Activated CD8-positive, alpha-beta memory T cell treated with anti-CD3 and anti-CD28 coated beads for 4 hours (primary cell): ENCODE measurements at places on chromosomes 6 and 20.

- no peak for DNase-seq
Observed at GRCh38 chr6:15230827-15231226, 15.0 kb upstream of the JARID2 start.

DNA sequence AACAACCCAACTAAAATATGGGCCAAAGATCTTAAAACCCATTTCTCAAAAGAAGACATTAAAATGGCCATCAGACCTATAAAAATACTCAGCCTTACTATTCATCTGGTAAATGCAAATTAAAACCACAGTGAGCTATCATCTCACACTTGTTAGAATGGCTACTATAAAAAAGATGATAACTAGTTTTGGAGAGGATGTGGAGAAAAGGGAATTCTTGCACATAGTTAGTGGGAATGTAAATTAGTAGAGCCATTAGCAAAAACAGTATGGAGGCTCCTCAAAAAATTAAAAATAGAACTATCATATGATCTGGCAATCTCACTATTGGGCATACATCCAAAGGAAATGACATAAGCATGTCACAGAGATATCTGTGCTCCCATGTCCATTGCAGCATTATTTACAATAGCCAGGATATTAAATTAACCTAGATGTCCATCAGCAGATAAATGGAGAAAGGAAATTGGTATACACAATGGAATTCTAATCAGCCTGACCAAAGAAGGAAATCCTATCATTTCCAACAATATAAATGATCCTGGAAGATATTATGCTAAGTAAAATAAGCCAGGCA is 2.9 kb downstream of the SIRPB1 start:
- no peak for DNase-seq

DNA sequence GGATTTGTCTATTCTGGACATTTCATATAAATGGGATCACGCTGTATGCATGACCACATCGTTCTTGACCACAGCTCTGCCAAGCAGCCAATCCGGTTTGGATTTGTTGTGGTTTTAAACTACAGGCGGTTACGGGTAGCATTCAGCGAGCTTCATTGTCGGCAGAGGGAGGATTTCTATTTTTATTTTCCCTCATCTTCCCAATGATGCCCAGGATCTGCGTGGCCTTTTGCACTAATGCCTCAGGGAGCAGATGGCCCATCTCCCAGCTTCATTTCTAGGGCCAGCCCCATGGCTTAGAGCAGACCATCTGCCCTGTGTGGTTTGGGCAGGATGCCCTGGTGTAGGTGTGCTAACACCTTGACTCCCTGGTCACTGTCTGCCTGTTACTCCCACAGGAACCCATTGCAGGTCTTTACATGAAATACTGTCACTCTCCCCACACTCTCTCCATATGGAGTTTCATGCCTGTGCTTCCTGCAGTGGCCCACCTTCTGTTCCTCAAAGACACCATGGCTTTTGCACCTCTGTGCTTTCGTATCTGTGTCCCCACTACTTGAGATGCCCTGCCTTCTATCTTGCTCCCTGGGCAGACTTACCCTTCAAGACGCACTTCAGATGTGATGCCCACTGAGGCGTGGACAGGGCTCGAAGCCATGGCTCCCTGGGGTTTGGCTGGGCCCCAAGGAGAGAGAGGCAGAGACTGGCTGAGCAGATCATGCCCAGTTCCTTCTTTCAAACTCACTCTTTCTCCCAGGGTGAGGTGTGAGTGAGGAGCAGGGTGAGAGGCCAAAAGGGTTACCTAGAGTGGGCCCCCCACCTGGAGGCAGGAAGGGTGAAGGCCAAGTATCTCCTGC is 26.0 kb downstream of the SDCBP2 start:
- no peak for DNase-seq

- no peak for DNase-seq
Observed at GRCh38 chr6:43124481-43124880, 46.6 kb upstream of the SRF start.

DNA sequence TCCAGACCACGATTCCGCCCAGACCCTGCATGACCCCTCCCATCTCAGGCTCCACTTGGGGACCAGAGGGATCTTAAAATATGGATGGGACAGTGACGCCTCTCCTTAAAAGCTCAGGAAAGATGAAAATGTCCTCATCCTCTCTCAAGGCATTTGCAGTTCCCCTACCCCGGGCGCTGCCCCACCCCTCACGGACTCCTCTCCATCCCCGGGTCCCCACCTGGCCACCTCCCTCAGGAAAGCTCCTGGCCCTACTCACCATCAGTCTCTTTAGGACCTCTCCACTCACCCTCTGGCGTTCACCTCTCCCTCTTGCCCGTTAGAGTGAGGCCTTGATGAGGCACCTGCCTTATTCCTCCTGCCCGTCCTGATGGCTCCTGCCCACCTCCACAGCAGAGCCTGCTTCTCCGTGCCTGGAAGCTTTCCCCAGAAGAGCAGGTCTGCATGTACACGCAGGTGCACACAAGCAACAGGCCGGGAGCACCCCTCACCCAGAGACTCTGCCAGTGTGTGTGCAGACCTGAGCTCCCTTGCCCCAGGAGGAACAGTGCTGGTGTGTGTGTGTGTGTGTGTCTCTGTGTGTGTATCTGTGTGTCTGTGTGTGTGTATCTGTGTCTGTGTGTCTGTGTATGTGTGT is 105.6 kb upstream of the NXT1 start:
- DNase-seq, result no peak

GRCh38 chr20:39913274-39913673 is 775.8 kb downstream of the MAFB start:
- DNase-seq, result no peak

DNA sequence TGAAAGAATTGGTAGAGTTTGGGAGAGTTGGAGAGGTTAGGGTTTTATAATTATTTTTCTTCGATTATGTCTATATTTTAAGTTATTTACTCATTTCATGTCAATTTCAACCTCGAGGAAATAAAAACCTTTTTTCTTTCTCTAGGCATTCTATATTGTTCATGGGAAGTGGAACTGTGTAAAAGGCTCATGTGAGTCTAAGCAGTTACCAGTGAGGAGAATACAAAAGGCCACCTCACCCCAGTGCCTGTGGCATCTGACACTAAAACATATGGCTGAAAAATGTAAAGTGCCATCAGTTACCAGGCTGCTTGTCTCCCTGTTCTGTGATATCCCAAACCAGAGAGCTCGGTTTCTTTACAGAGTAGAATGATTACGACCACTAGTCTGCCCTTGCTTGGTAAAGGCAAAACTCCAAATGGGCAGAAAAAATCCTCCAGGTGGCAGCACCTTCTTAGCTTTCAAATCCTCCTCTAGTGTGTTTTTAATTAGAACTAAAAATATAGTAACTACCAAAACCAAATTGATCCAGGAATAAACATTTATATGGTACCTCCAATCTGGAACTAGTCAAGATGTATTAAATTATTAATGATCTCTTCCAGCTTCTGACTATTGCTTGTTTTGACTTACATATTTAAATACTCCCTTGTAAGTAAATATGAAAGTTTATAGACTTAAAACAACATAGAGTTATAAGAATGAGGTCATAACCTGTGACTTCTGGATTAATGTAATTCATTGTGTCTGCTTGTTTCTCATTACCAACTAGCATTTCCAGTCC is 122.6 kb upstream of the MCHR2 start:
- no peak for DNase-seq

DNA sequence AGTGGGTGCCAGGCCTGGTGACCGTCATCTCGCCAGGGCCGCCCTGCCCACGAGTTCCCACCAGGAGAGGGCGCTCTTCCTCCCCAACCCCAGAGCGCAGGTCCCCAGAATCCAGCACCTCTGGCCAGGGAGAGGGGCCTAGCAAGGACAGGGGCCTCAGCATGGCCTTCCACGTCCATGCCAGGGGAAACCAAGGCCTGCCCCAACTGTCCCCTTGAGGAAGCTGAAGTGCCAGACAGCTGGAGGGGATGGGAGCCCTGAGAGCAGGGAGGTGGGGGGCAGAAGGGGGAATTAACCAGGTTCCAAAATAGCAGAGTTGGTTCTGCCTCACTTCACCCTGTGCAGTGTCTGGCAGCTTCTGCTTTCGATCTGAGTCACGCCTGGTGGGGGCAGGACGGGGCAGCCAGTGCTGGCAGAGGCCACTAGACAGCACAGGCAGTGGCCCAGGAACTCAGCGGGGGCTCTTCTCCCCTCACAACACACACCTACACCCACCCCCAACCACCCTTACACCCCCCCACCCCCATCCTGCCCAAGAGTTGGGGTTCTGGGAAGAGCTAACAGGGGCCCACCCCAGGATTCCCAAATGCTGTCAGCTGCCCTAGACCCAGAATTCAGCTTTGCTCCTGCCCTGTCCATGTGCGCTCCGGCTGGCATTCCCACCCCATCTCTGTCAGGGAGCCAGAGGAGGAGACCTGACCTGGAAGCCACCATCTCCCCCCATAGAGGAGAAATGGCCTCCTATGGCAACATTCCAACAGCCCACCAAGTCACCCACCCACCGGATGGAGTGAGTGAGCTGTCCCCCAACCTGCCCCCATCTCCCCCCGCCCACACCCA is 29.2 kb downstream of the TFEB start:
- peak; percentile 50 for DNase-seq

- DNase-seq, result no peak
Observed at GRCh38 chr6:23213193-23213592, 643.8 kb downstream of the HDGFL1 start.

DNA sequence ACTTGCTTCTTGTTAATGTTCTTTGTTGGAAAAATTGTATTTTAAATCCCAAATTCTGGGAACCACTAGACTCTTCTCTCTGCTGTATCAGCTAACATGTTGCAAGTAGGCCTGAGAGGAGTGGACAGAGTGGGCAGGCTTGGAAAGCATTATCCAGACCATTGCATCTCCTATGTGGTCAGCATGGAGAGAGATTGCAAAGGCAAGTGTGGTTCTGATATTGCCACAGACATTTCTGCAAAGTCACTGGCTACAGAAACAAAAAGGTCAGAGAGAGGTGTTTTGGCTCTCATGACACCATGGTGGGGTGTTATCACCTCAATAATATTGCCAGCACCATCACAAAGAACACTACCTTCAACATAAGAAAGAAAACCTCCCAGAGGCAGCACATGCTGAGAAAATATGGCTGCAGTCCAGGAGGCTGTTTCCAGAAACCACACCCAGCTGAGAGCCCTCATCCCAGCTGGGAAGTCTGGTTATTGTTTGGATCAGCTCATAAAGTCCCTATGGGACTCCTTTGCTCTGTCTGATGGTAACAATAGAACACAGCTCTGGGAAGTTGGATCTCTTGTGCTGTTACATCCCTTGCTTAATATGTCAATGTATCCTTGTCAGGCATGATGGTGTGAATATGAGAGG is 78.2 kb upstream of the TBX18 start:
- DNase-seq, result no peak

- no peak for DNase-seq
Observed at GRCh38 chr20:12095180-12095920, 177.7 kb downstream of the BTBD3 start.

GRCh38 chr20:478010-478948 is 15.9 kb upstream of the TBC1D20 start:
- DNase-seq, result no peak

GRCh38 chr6:160217073-160217472 is 41.5 kb downstream of the SLC22A2 start:
- DNase-seq, result no peak

DNA sequence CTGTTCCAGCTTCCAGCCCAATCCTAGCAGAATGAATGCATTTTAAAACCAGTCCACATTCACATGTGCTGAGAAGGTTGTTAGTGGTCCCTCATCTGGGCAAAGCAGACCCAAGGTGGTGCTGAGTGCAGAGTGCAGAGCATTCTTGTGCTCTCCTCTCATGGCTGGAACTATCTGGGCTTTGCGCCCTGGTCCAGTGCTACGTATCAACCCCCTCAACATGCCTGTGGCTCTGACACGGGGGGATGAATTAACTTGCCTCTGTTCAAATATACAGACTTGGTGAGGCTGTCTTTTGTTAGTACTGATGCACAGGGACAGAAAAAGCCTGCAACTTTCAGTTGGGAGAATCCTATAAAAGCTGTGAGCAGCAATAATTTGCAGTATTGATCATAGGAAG is 42.5 kb downstream of the PANK2 start:
- no peak for DNase-seq
